ENCODE measurements at places on chromosomes 5 and 9. TPM values are rescaled to one million over a fixed set of nuclear protein-coding genes. Genes with fewer than 3 reads are reported as not detected.

DNA sequence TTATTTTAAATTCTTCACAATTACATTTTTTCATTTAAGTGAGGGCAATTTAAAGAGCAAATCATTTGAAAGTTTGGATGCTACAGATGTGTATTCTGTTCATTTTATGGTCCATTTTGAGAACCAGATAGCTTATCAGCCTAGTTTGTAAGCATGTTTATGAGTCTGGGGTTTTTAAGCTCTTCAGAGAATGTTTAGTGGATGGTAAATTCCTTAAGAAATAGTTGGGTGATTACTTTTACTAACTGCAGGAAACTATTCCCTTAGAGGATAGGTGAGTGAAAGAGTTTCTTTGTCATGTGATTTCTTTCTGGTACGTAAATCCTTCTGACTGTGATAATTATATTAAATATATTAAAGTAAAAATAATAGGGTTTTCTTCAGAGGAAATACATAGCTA is 17.6 kb downstream of the RASGRF2 start:
- no peak for DNase-seq

- peak; percentile 13 for DNase-seq
Measured at GRCh38 chr5:125210242-125210947, 464.0 kb upstream of the ZNF608 start.

DNA sequence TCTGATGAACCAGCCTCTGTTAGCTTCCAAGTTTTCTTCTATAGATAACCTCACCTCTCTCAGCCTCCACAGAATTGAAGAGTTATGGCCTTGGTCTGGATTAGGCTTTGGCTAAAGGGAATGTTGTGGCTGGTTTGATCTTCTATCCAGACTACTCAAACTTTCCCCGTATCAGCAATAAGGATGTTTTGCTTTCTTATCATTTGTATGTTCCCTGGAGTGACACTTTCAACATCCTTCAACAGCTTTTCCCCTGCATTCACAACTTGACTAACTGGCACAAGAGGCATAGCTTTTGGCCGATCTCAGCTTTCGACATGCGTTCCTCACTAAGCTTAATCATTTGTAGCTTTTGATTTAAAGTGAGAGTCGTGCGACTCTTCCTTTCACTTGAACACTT is 28.1 kb upstream of the GNE start:
- no peak for DNase-seq

- no peak for DNase-seq
Measured at GRCh38 chr5:169668732-169669131, 31.7 kb downstream of the DOCK2 start.

- peak; percentile 14 for DNase-seq
Measured at GRCh38 chr5:73994963-73995362, 369.0 kb downstream of the ARHGEF28 start.

DNA sequence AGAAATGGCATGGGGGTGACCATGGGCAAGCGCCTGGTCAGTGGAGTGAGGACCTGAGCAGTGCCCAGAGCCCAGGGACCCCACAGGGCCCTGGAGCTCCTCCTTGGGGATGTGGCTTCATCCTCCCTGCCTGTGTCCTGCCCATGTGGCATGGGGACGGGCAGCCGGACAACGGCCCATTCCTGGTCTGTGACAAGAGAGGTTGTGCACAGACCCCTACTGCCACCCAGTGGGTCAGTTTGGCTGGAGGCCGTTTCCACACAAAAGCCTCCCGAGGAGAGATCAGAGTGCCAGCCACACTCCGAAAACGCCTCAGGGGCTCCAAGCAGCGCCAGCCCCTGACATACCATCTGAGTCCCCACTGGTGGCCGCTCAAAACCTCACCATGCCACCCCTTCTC is 19.8 kb downstream of the SLC6A18 start:
- DNase-seq = no peak

DNA sequence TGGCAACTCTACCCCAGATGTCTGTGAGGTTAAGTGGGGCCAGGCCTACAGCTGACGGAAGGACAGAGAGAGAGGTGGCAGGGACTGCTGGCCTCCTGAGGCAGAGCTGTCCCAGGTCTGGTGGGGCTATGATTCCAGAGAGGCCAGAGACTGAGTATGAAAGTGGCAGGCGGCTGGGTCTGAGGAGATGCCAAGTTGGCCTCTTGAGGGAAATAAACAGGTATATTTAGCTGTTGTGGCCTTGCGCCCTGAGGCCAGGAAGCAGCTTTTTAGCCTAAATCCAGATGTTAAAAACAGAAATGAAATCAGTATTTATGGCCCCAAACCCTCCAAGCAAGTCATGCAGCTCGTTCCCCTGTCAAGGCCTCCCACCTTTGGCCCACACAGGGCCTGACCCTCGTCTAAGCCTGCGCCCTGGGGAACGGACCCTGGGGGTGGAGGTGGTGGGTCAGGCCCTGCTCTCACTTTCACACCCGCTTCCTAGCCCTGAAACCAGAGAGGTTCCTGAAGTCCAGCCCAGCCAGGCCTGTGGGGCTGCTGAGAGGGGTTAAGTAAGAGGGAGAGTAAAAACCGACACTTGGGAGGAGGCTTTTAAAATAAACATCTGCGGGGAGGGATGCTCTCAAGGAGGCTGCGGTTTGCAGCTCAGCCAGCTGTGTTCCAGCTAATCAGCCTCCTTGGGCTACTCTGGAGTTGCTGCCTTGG is 18.7 kb downstream of the PCDHGC5 start:
- DNase-seq = peak; percentile 91

DNA sequence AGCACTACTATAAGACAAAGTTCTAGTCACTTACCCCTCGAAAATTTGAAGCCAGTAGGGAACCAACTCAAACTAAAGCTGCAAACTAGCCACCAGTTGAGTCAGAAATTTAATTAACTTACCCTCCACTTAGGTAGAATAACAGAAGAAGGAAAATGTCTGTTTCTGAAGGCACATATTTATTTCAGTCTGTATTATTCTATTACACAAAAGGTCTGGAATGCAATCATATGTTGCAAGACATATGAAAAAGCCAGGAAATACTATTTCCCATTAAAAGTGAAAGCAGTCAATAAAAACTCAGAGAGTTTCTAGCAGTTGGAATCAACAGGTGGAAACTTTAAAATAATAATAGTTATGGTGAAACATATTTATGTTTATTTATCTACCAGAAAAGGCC is 79.2 kb upstream of the SLCO4C1 start:
- peak; percentile 6 for DNase-seq

- no peak for DNase-seq
Measured at GRCh38 chr9:77912895-77913693, 118.5 kb downstream of the GNAQ start.

DNA sequence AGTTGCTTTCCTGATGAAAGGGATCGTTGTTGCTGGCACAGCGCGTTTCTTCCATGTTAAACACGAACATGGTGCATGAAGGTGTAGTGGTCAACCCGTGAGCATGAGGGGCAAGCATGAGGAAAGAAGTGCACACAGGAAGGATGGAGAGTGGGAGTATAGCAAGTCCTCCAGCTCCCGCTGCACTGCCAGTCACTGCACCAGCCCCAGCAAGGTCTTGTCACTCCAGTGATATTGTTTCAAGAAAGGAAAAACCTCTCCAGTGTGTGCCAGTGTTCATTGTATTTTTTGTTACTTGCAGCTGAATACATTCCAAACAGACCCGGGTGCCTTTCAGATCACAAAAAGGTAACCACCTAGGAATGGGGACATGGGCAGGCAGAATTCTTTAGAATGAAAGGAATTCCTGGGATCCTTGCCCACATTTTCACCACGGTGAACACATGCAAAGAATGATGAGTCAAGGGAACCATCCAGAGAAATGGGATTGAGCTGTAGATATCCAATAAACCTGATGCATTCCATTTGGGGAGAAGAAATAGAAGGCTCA is 186.3 kb downstream of the AOPEP start:
- peak; percentile 89 for DNase-seq

DNA sequence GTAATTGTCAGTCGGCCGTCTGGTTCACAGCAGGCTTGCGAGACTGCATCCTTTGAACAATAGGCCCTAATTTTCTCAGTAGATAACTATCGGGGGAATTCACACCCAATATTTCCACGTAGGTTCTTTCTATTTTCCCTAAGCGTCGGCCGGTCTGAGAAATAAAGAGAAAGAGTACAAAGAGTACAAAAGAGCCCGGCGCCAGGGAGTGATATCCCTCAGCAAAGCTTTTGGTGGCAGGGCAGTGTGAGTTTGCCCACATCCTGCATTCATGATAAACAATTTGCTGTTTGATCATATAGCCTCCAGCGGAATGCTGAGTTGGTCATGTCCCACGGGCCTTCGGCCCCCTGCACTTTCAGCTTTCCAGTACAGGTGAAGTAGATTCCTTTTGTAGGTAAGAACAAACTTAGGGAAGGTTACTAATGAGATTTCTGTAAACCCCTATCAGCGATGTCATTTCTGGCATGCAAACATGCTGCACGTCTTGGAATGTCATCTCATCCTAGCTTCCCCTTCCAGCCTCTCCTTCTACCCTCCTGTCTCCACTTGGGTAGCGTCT is 4.7 kb upstream of the PTGR1 start:
- DNase-seq = no peak

- DNase-seq = no peak
Measured at GRCh38 chr9:120705174-120705573, 9.1 kb downstream of the MEGF9 start.

GRCh38 chr9:7180247-7180646 is 422.5 kb downstream of the KDM4C start:
- DNase-seq = no peak

GRCh38 chr5:38452201-38452600 is 104.2 kb downstream of the LIFR start:
- DNase-seq = no peak

DNA sequence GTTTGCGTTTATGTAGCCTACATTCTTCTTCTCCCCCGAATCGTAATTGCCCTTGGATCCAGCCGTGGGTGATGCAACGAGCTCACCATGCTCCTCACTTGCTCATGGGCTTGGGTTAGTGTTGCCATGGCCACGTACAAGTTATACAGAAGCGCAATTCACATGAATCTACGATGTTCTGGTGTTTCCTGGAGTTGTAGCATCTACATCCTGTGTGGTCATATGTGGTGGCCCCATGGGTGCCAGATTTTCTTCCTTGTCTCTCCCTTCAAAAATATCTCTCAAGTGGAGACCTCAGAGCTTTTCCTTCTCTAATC is 115.3 kb downstream of the TLE4 start:
- peak; percentile 21 for DNase-seq

GRCh38 chr9:10130061-10130675 is 482.6 kb downstream of the PTPRD start:
- DNase-seq = peak; percentile 2

- DNase-seq = peak; percentile 76
Measured at GRCh38 chr5:53983568-53984460, 326.6 kb downstream of the ARL15 start.

DNA sequence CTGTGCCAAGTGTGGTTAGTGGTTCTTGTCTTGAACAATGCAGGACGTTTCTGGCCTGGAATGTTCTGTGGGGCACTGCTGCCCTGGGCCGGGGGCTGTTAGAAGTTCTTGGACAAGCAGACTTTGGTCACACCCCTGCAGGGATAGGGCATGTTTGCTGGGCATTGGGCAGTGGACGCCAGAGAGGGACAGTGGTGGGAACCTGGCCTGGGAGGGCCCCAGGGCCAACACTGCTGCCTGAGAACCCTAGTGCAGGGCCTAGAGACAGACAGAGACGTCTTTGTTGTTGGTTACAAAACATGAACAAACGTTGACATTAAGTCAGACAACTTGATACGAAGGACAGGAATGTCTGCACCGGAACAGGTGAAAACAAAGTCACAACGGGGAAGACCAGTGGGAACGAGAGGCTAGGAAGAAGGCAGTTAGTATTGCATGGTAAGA is 57.0 kb downstream of the WNK2 start:
- DNase-seq = no peak

GRCh38 chr9:117403848-117404247 is 11.0 kb downstream of the ASTN2 start:
- no peak for DNase-seq

DNA sequence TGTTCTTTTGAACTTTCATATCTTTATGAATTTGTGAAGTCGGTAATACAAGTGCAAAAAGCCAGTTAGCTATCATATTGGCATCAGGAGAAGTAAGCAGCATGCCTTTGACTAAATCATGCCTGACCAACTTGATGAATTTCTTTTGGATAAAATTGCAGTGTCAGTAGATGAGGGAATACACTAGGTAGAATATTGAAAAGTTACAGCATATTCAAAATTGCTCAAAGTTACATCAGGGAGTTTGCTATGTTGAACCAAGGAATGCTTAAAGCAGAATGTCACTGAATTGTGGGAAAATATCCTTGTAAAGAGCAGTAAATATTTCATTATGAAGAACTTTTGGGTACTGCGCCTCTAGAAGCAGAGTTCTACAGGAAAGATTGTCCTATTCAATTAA is 87.1 kb upstream of the TLX3 start:
- no peak for DNase-seq

DNA sequence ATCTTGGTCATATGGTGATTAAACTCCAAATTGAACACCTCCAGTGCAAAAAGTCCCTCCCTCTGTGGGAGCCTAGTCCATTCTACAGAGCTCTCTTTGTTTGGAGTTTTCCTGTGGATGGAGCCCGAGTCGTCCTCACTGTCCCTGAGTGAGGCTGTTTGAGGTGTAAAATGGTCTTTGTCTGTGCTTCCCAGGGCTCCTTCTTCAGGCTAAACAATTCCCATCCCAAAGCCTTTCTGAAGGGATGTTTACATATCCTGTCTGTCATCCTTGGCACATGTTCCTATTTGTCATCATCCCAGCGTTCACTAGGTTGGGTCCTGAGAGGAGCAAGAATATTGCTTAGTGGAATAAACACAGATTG is 68.9 kb downstream of the COL27A1 start:
- DNase-seq = peak; percentile 83

DNA sequence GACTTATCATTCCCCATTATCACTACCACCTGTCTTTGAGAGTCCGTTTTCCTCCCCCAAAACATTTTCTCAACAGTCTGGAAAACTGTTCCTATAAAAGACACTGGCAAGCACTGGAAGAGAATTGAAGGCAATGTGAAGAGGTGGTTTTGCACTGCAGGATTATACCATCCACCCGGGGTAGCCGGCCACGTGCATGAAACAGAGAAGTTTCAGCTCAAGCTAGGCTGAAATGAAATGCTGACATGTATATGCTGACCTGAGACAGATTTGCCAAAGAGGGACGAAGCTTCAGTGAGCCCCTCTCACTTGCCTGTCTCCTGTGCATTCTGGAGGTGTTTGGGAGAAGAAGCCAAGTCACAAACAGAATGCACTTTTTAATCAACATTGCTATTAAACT is 567.0 kb downstream of the EBF1 start:
- DNase-seq = no peak

DRD1 gene
- not detected for total RNA-seq

CDC26 gene
- total RNA-seq = 15.9 TPM

SYK gene
- total RNA-seq = not detected

PLGRKT gene
- total RNA-seq = 12.9 TPM

DCTN3 gene
- total RNA-seq = 130 TPM

KIF4B gene
- total RNA-seq = not detected

MFAP3 gene
- 88.8 TPM for total RNA-seq

ACSL6 gene
- 0.11 TPM for total RNA-seq
